Lower leg skin (tissue), 4 donors: ENCODE measurements at places on chromosomes 2 and 18. TPM values are rescaled to one million over a fixed set of nuclear protein-coding genes. Genes with fewer than 3 reads are reported as not detected.

The REEP1 gene
- 4.3 TPM for total RNA-seq

The LYPD1 gene
- total RNA-seq: not detected

The REG1B gene
- not detected for total RNA-seq

The UGT1A5 gene
- not detected for total RNA-seq

The ST8SIA3 gene
- not detected for total RNA-seq

The G6PC2 gene
- total RNA-seq: not detected

The SLC4A5 gene
- total RNA-seq: 3.5 TPM

The MYCN gene
- not detected for total RNA-seq

The LIPG gene
- total RNA-seq: 0.23 TPM

The SCN9A gene
- total RNA-seq: 1.8 TPM

The IL36G gene
- 24.2 TPM for total RNA-seq

The ATP5F1A gene
- 355 TPM for total RNA-seq

The CAVIN2 gene
- 6.7 TPM for total RNA-seq

The IMPA2 gene
- total RNA-seq: 227 TPM

The ATOH8 gene
- total RNA-seq: 38.9 TPM

The OSR1 gene
- 14.8 TPM for total RNA-seq

The EIF2AK2 gene
- 10.7 TPM for total RNA-seq

The EMX1 gene
- total RNA-seq: 0.26 TPM

The CTLA4 gene
- not detected for total RNA-seq

The UGT1A4 gene
- total RNA-seq: 2.3 TPM

The TXNDC2 gene
- total RNA-seq: not detected

The BOLL gene
- not detected for total RNA-seq

The NT5C1B gene
- not detected for total RNA-seq

The MYOM1 gene
- 1.7 TPM for total RNA-seq

The CD207 gene
- total RNA-seq: 26.8 TPM

The FAM237A gene
- not detected for total RNA-seq

The PRKAG3 gene
- not detected for total RNA-seq

The RAB17 gene
- total RNA-seq: 3.6 TPM

The GULP1 gene
- 16.0 TPM for total RNA-seq

The TBR1 gene
- total RNA-seq: 0.06 TPM

The BCL2L11 gene
- 17.2 TPM for total RNA-seq

The DSG3 gene
- total RNA-seq: 79.9 TPM

The STARD6 gene
- total RNA-seq: not detected

The CYS1 gene
- total RNA-seq: 0.62 TPM

The SLC4A3 gene
- 0.34 TPM for total RNA-seq

The RSAD2 gene
- total RNA-seq: 0.45 TPM

The UPP2 gene
- not detected for total RNA-seq

The SGO2 gene
- total RNA-seq: 1.8 TPM

The LRATD1 gene
- 56.6 TPM for total RNA-seq

The KIAA2012 gene
- not detected for total RNA-seq

The C2orf66 gene
- total RNA-seq: not detected

The HOXD3 gene
- 3.1 TPM for total RNA-seq

The VAMP5 gene
- total RNA-seq: 10.1 TPM

The THAP4 gene
- total RNA-seq: 60.2 TPM

The IL1R1 gene
- 45.8 TPM for total RNA-seq

The CDK15 gene
- total RNA-seq: 0.30 TPM
